Aorta (tissue), 5 donors: ENCODE measurements at places on chromosomes 3 and 15. TPM values are rescaled to one million over a fixed set of nuclear protein-coding genes. Genes with fewer than 3 reads are reported as not detected.

The TMC3 gene
- total RNA-seq = not detected

The NGLY1 gene
- 37.9 TPM for total RNA-seq

The CHRM5 gene
- total RNA-seq = not detected

DNA sequence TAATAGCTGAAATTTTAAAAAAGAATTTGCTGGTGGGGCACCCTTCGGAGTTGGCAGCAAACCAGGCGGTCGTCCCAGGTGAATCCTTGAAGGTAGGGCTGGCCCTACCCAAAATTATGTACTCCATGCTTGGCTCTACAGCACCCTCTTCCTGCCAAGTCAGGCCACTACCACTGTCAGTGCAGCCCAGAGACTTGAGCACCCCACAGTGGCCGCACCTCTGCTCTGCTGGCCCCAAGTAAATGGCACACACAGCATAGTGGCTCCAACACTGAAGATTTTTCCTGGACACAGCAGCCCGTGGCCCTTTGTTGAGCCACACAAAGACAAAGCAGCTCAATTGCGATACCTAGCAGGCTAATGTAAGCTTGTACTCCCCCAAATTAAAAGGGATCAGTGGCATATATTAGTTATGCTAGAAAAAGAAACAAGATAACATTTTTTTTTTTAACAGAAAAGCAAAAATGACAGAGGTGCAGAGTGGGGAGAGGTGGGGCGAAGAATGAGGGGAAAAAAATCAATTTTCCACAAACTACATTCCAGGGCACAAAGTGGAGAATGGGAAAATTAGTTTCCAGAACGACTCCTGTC is 250.5 kb downstream of the UACA start:
- H3K27me3 ChIP-seq = no peaks in the 10 kb centered on the region
- H3K4me1 ChIP-seq = no peaks in the 10 kb centered on the region
- no peaks in the 10 kb centered on the region for H3K36me3 ChIP-seq
- no peak overlapping the region for H3K27ac ChIP-seq
- H3K4me3 ChIP-seq = no peak overlapping the region

DNA sequence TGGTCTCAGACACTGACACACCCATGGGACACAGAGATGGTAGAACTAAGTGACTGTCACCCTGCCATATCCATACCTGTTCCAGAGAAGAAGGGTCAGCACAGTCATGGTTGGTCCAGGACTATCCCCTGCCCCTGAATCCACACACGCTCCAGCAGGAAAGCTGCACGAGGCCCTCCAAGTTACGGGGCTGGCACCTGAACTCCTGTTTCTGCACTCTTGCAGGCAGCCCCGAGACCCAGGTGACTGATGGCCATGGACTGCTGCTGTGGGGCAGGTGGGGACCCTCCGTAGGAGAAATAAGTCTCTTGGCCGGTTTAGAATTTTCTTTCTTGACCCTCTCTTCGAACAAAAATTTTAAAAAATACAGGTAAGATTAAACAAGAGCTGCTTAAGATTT is 30.6 kb downstream of the CHDH start:
- H3K27ac ChIP-seq = no peak overlapping the region
- no peak for DNase-seq
- no peak overlapping the region for H3K4me3 ChIP-seq
- H3K27me3 ChIP-seq = no peaks in the 10 kb centered on the region

GRCh38 chr3:196868297-196868661 is 559 bp downstream of the SENP5 start:
- H3K27ac ChIP-seq = peak overlapping the region; percentile 16
- peak; percentile 41 for DNase-seq
- no peaks in the 10 kb centered on the region for H3K36me3 ChIP-seq
- H3K4me3 ChIP-seq = peak overlapping the region; percentile 98

GRCh38 chr3:129386984-129387383 is 41.5 kb downstream of the EFCAB12 start:
- H3K4me3 ChIP-seq = no peak overlapping the region
- H3K27ac ChIP-seq = no peak overlapping the region
- no peaks in the 10 kb centered on the region for H3K4me1 ChIP-seq
- peaks cover 3% of the 10 kb centered on the region for H3K36me3 ChIP-seq
- no peaks in the 10 kb centered on the region for H3K27me3 ChIP-seq
- no peak for DNase-seq

GRCh38 chr3:10093678-10094077 is 14.4 kb downstream of the FANCD2OS start:
- H3K4me3 ChIP-seq = no peak overlapping the region
- no peak overlapping the region for H3K27ac ChIP-seq
- H3K27me3 ChIP-seq = no peaks in the 10 kb centered on the region
- H3K4me1 ChIP-seq = no peaks in the 10 kb centered on the region
- H3K36me3 ChIP-seq = no peaks in the 10 kb centered on the region

DNA sequence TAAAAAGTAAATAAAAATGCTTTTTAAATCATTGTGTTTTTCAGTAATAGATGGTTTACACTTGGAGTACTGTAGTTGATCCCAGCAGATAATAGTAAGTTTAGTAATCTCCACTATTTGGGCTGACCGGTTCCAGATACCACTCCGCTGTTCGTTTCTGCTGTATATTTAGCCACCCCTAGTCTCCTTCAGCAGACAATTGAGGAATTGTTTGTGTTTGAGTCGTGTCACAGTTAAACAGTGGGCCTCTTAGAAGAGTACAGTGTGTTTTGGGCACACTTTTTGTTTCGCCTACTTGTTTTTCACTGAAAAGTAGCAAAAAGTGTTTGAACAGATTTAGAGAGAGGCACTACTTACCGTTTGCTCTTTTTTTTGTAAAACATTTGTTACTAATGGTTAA is 33.2 kb downstream of the PAK2 start:
- no peak overlapping the region for H3K27ac ChIP-seq
- no peaks in the 10 kb centered on the region for H3K27me3 ChIP-seq
- no peaks in the 10 kb centered on the region for H3K36me3 ChIP-seq
- no peaks in the 10 kb centered on the region for H3K4me1 ChIP-seq
- no peak overlapping the region for H3K4me3 ChIP-seq
- DNase-seq = no peak

DNA sequence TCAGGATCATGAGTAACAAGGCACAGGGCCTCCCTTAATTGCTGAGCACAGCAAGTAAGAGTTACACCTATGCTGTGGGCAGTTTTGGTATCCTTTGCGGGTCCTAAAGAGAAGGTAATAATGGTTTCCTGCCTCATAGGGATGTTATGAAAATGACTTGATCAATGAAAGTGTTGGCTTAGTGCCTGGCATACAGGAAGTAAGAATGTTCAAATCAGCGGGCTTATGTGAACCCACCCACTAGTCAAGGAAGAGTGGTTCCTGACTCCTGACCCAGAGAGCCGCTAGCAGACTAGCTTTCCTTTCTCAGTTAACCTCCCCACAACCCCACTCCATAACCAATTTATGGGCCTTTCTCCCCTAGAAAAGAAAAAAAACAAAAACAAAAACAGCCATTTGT is 5.2 kb upstream of the ADAMTS9 start:
- no peaks in the 10 kb centered on the region for H3K36me3 ChIP-seq
- peaks cover 1% of the 10 kb centered on the region for H3K4me1 ChIP-seq
- DNase-seq = no peak
- no peak overlapping the region for H3K4me3 ChIP-seq

DNA sequence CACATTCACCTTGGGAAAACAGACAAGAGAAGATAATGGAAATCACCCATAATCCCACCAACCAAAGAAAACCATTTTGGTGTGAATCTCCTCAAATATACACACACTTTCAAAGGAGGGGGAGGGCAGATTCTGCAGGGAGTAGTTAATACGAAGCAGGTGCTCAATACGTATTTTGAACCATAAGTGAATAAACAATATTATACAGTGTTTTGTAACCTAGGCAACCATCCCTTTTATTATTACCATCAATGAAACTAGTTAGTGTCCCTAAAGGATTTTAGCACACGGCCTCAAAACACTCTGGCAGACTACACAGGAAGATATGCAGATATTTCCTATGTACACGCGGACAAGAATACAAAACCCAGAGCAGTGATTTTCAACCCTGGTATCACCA is 6.1 kb downstream of the OSBPL10 start:
- H3K4me1 ChIP-seq = no peaks in the 10 kb centered on the region
- no peaks in the 10 kb centered on the region for H3K27me3 ChIP-seq
- H3K4me3 ChIP-seq = no peak overlapping the region
- H3K36me3 ChIP-seq = peaks cover 3% of the 10 kb centered on the region
- H3K27ac ChIP-seq = no peak overlapping the region

GRCh38 chr3:188351648-188352047 is 197.7 kb downstream of the LPP start:
- no peak for DNase-seq
- H3K36me3 ChIP-seq = no peaks in the 10 kb centered on the region
- H3K27me3 ChIP-seq = no peaks in the 10 kb centered on the region
- H3K4me3 ChIP-seq = no peak overlapping the region
- peaks cover 18% of the 10 kb centered on the region for H3K4me1 ChIP-seq

- H3K36me3 ChIP-seq = peaks cover under 1% of the 10 kb centered on the region
- H3K4me3 ChIP-seq = no peak overlapping the region
- DNase-seq = no peak
- no peak overlapping the region for H3K27ac ChIP-seq
These were observed 6.2 kb downstream of the SLC41A3 start for GRCh38 chr3:126077754-126078153.

DNA sequence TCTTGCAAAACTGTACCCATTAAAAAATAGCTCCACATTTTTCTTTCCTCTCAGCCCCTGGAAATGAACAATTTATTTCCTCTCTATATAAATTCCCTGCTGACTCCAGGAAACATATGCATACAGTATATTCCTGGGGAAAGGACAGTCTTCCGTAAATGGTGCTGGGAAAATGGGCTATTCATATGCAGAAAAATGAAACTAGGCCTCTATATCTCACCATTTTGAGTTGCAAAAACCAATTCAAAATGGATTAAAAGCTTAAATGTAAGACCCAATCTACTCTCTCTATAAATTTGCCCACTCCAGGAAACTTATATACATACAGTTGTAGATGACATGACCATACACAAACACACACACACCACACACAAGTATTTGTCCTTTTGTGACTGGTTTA is 85.9 kb upstream of the GPR149 start:
- H3K4me3 ChIP-seq = no peak overlapping the region
- no peak overlapping the region for H3K27ac ChIP-seq

DNA sequence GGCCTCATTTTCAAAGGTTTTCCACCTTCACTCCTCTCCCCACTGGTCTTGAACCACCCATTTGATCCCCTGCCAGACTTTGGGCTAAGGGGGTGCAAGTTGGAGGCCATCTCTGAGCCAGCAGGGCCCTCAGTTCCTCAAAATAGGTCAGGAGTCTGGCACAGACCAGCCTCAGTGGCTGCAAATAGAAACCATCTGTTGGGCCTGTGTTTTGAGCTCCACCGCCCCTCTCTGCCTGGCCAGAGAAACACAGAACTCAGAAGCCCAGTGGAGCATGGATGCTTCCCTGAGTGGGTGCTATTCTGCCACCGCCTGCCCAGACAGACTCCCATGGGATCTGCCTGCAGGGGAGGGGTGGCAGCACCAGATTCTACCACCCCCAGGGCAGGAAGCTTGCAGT is 56.3 kb downstream of the CORO2B start:
- DNase-seq = no peak
- no peaks in the 10 kb centered on the region for H3K4me1 ChIP-seq
- no peaks in the 10 kb centered on the region for H3K27me3 ChIP-seq

DNA sequence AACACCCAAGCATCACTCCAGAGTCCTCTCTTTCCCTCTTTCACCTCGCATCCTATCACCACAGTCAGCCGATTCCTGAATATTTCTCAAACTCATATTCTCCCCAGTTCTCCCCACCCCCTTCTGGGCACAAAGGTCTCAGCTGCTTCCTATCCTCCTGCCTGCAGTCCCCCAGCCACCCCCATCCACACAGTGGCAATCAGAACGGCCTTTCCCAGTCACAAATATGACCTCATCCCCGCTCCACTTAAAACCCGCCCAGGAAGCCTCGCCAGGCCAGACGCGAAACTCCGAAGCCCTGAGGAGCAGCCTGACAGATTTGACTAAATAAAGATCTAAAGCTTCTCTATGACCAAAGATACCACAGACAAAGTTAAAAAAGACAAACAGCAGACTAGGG is 49.9 kb upstream of the LINGO1 start:
- no peak overlapping the region for H3K4me3 ChIP-seq
- DNase-seq = no peak
- H3K36me3 ChIP-seq = no peaks in the 10 kb centered on the region
- peaks cover 1% of the 10 kb centered on the region for H3K27me3 ChIP-seq
- no peak overlapping the region for H3K27ac ChIP-seq
- H3K4me1 ChIP-seq = no peaks in the 10 kb centered on the region
